ENCODE measurements at places on chromosomes 11 and 22.

GRCh38 chr11:19441752-19442553 is 201.2 kb upstream of the E2F8 start:
- peak; percentile 89 for DNase-seq

- DNase-seq, result peak; percentile 19
Measured at GRCh38 chr22:48863965-48864528, 963.6 kb downstream of the BRD1 start.

DNA sequence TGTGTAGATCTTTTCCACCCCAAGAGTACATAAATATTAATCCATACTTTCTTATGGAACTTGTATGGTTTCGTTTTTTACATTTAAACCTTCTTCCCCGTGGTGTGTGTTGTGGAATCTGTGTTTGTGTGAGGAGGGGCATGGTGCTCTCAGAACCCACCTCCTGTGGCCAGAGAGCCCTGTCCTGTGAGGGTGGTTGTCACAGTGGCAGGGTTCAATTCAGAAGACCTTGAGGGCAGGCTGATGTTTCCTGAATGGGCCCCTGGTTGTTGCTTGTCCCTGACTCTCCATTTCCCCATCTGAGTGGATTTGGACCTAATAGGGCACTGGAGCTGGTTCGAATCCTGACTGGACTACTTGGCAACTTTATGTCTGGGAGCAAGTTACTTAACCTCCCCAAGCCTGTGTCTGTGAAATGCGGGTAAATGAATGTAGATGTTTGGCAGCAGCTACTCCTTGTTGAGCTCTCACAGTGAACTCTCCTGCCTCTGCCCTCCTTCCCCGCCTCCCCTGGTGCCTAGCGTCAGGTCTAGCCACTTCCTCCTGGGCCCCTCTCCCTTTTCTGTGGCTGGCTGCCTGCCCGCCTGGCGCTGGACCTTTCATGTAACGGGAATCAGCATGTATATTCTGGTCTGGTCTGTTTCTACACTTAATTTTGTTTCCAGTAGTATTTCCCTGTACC is 7.3 kb downstream of the NEAT1 start:
- peak; percentile 67 for DNase-seq

GRCh38 chr22:38258895-38259294 is 13.9 kb downstream of the TMEM184B start:
- DNase-seq, result no peak

DNA sequence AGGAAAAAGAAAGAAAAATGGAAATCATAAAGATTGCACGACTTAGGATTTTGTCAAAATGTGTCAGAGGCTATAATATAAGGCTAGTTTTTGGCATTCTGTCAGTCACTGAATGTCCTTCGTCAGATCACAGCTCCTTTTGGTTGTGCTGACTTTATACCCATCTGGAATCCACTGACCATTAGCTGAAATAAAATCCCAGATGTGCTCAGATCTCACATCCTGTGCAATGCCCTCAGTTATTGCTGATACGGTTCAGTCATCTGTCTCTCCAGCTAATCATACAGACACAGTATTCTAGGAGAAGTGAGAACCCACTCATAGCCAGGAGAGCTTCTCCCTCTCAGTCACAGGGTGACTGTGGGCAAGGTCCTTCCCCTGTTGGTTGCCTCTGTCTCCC is 11.5 kb downstream of the CD44 start:
- DNase-seq, result no peak

GRCh38 chr22:21068681-21069276 is 23.0 kb downstream of the LRRC74B start:
- DNase-seq, result no peak

DNA sequence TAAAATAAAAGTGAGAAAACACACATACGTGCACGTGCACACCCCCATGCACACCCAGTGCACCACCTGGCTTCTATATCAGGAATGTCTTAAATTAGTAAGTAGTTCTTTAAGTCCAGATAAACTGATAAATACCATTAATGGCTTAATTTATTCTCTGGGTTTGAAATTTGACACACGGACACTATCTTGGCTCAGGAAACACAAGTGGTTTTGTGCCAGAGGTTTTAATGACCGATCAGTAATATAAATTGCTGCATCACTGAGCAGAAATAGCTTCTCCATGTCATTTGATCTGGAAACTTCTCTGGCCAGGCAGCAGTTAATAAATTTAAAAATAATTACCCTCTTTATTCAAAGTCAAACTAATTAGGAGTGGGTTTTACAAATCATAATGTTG is 101.5 kb upstream of the NNMT start:
- DNase-seq, result no peak

DNA sequence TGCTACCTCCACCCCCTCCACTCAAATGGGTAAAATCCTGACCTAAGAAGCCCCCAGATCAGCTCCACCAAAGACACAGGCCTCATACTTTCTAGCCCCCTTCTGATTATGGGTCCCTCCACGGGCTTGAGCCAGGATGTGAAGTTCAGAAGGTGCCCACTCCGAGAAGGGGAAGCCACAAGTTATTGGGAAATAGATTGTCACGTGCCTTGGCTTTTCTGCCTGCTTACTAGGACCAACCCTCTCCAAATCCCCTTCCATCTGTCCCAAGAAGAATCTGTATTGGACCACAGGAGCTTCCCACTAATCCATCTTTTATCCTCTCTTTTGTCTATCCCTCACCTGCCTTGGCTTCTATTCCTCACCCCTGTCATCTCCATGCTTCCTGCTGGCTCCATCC is 3.0 kb upstream of the NRGN start:
- DNase-seq, result no peak

DNA sequence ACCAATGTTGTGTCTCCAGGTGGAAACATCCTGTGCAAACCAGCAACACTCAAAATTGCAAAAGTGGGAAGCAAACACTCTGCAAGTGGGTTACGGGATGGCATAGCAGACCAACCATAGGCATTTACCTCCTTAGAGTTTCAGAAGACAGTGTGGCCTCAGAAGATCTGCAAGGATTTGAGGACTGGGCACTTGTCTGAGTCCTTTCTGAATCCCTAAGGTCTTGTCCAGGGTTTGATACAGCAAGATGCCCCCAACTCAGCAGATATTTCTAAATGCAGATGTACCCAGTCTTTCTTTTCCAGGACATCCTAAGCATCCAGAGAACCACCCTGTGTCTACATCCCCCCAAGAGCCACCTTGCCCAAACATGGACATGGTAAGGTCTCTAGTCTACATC is 51.7 kb upstream of the SHANK2 start:
- no peak for DNase-seq

- no peak for DNase-seq
Measured at GRCh38 chr22:37581504-37581903, 1.6 kb upstream of the LGALS2 start.

DNA sequence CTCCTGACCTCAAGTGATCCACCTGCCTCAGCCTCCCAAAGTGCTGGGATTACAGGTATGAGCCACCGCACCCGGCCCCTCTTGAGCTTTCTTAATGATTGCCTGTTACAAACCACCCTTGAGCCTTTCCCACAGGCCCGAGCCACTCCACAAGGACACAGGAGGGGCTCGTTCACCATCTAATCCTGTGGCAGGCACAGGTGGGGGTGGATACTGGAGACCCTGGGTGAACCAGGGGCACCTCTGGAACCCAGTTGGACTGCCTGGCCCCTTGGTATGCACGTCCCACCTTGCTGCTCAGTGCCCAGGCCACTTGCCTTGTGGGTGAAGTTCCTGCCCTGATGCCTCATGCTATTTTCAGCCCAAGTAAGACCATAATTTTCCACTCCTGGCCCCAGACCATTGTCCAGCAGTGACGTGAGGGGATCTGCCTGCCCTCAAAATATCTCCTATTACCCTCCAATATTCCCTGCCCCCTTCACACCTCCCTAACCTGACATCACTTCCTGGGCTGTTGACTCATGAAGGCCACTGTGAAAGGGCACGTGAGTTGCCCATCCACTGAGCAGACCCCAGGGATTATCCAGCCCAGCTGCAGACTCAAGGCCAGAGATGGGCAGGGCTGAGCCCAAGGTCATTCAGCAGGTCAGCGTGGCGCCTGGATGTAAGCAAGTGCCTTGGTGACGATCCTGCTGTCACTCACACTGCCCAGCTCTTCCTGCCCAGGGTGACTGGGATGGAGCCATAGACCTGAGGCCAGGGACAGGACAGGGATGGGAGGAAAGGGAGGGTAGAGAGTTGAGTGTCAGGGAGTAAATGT is 19.6 kb downstream of the P2RY2 start:
- DNase-seq, result peak; percentile 33

GRCh38 chr11:117375960-117376359 is 48.3 kb downstream of the CEP164 start:
- no peak for DNase-seq

GRCh38 chr11:34143048-34143447 is 37.6 kb downstream of the NAT10 start:
- no peak for DNase-seq

GRCh38 chr11:34680206-34680605 is 59.3 kb downstream of the EHF start:
- DNase-seq, result no peak

GRCh38 chr11:118349475-118349874 is 5.3 kb downstream of the CD3G start:
- no peak for DNase-seq

- peak; percentile 94 for DNase-seq
Measured at GRCh38 chr22:41280065-41280464, 5.9 kb downstream of the RANGAP1 start.

GRCh38 chr11:66218036-66218435 is 50.4 kb upstream of the RAB1B start:
- no peak for DNase-seq

DNA sequence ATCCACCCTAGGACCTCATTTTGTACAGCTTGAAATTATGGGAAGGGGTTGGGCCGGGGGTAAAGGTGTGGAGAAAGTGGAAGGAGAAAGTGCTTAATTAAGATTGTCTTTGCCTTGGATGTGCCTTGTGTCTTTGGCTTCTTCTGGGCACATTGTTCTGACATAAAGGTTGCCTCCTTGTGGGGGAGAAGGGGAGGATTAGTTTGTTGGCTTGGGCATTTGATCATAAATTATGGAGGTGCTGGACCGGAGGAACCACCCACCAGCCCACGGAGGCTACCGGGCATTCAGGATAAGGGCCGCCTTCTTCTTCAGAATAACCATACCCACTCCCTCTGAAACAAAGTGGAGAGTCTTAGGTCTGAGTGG is 1.3 kb downstream of the PAFAH1B2 start:
- DNase-seq, result no peak

DNA sequence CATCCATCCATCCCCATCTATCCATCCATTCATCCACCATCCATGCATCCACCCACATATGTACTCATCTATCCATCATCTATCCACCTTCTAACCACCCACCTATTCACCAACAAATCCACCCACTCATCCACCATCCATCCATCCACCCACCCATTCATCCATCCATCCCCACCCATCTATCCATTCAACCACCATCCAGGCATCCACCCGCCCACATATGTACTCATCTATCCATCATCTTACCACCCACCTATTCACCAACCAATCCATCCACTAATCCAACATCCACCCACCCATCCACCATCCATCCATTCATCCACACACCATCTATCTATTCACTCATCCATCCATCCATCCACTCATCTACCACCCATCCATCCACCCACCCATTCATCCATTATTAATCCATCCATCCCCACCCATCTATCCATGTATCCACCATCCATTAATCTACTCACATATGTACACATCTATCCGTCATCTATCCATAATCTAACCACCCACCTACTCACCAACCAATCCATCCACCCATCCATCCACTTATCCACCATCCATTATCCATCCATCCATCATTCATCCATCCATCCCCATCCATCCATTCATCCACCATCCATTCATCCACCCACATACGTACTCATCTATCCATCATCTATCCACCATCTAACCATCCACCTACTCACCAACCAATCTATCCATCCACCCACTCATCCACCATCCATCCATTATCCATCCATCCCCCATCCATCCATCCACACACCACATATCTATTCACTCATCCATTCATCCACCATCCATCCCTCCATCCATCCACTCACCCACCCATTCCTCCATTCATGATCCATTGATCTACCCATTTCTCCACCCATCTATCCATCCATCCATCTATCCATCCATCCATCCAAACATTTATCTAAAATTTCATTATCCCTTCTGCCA is 940.0 kb downstream of the BRD1 start:
- DNase-seq, result no peak

DNA sequence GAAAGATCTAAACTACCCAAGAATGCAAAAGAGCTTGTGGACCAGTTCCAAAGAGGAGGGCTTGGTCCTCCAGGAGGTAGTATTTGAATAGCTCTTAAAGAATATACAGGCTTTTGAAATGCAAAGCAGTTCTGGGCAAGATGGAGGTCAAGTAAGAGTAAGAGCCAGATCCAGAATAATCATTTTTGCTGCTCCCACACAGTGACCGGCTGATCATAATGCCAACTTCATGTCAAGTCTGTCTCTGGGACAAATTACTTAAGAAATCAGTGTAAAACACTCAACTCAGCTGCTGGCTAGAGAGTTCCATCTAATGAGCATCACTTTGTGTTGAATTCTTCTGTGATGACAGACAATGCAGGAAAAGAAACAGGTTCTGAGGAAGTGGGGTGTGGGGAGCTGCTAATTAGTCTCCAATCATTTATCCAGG is 250.9 kb upstream of the NARS2 start:
- no peak for DNase-seq

- no peak for DNase-seq
Measured at GRCh38 chr22:22124374-22124773, 120.2 kb upstream of the VPREB1 start.

DNA sequence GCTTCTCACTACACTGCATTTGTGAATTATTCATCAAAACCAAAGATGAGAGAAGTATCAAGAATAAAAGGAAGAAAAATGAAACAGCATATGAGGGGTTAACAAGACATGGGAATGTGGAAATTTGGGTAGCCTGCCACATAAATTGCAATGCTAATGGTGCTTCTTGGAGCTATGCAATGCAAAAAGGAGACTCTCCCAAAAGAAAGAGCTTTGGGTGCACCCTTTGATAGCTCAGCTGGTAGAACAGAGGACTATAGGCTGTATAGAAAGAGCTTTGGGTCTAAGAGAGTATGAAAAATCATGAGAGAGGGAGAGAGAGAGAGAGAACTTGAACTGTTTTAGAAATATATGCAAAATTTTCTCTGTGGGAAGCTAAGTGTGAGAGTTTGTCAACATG is 26.3 kb downstream of the SPA17 start:
- no peak for DNase-seq

- DNase-seq, result no peak
Measured at GRCh38 chr22:19514831-19515565, 9.2 kb downstream of the CLDN5 start.

DNA sequence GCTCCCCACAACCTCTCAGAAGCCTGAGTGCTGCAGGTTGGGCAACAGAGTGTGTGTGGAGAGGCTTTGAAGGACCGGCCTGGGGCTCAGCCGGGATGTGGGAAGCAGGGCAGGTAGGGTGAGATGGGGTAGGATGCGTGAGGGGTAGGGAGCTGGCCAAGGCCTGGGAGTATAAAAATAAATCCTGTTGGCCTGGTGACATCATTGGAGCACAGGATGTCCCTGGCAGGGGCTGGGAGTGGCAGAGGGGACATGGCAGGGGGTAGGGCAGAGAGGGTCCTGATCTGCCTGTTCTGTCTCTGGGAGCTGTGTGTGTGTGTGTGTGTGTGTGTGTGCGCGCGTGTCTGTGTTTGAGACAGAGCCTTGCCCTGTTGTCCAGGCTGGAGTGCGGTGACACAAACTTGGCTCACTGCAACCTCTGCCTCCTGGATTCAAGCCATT is 28.6 kb downstream of the TEF start:
- DNase-seq, result no peak
